Left ventricle myocardium superior (tissue), 1 donor: ENCODE measurements at places on chromosomes 4 and X.

- no peak for DNase-seq
These were observed 45.2 kb downstream of the PDGFRA start for GRCh38 chr4:54274264-54274663.

- DNase-seq: no peak
These were observed 28.2 kb downstream of the TAPT1 start for GRCh38 chr4:16197876-16198665.

DNA sequence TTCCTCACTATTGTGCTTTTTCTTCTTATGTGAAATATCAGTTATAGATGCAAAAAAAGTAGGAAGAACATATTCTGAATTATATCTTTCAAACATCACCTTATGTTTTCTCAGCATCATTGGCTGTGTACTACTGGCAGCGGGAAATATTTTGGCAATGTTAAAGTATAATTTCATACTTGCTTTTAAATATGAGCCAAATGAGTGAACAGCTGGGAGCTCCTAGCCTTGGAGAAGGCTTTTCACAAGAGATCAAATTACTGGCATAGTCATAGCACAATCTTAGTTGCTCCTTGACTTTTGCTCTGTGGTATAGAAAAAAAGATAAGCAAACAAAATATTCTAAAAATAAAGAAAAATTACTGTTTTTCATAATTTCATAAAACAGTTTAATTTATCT lies 1575.8 kb upstream of the PABPC4L start:
- DNase-seq: no peak

- DNase-seq: no peak
These were observed 86.8 kb downstream of the ZNF718 start for GRCh38 chr4:211033-211511.

DNA sequence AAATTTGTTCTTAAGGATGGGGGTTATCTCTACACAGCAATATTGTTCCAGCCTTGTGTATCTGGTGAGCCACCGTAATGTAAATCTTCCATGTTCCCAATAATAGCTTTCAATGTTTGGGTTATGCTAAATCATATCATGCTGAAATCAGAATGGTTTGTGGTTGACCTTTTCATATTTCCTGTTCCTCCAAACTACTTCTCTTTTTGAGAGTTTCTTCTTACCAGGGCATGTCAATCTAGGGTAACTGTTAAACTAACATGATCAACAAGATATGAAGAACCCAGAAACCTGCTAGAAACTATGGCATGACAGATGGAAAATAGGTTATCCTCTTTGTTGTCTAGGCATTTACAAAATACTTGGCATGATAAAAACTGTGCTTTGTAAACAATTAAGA lies 22.0 kb downstream of the TNMD start:
- no peak for DNase-seq

GRCh38 chr4:3871181-3871852 lies 105.1 kb downstream of the ADRA2C start:
- DNase-seq: no peak

DNA sequence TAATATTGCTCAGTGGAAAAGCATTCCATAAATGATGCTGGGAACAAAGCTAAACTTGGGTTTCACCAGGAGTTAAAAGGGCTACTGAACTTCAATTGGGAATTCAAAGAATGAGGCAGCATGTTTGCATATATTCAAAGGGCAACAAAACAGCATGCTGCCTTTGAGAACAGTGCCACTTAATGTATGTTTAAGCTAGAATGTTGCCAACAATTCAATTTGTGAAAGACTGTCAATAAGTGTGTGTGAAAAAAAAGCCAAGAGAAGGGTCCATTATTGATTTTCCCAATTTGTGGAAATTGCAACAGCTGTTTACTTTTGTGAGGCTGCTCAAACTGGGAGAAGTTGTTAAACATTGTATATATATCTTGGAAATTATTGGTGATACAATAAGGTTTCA lies 701.9 kb upstream of the ACTRT1 start:
- DNase-seq: no peak

- DNase-seq: no peak
These were observed 153.8 kb upstream of the RAPGEF2 start for GRCh38 chr4:158949099-158949498.

- DNase-seq: no peak
These were observed 355.7 kb downstream of the MID1IP1 start for GRCh38 chrX:39157006-39157405.

DNA sequence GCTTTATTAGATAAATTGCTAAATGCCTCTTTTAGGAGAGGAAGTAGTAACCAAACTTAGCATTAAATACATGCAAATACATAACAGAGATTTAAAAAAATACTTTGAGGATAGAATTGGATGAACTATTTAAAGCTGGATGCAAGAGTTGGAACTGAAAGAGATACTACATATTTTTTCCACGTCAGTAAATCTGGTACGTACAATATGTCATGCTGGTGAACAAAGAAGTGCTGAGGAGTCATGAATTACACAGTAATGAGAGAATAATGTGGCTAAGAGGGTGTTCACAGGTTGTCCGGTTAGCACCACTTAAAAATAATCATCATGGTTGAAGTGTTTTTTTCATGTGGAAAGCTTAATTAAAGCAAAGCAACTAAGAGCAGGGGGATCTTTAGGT lies 184.1 kb upstream of the FRMPD4 start:
- no peak for DNase-seq

DNA sequence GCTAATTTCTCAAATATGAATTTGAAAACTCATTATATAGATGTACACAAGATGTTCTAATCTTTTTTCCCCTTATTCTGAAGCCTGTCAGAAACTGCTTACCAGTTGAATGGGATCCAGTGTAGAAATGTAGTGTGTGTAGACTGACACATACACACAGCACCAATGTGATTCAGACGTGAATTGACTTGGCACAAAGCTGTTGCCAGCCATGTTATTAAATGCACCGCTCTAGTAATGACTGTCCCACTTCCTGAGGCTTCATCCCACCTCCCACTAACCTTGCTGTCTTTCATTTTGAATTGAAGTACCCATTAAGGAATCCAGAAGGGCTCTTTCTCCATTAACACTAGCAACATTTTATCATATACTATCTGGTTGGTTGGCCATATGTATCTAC lies 146.6 kb downstream of the PPA2 start:
- no peak for DNase-seq

GRCh38 chrX:137062915-137063617 lies 29.3 kb upstream of the GPR101 start:
- no peak for DNase-seq

- no peak for DNase-seq
These were observed 202.0 kb downstream of the DHX15 start for GRCh38 chr4:24382381-24382780.
